ENCODE measurements at places on chromosomes 12 and 14.
A peak's percentile ranks its signal among the peaks of the same experiment; 100 is the strongest.

- DNase-seq = no peak
These were observed 11.4 kb upstream of the BDKRB2 start for GRCh38 chr14:96192975-96193805.

DNA sequence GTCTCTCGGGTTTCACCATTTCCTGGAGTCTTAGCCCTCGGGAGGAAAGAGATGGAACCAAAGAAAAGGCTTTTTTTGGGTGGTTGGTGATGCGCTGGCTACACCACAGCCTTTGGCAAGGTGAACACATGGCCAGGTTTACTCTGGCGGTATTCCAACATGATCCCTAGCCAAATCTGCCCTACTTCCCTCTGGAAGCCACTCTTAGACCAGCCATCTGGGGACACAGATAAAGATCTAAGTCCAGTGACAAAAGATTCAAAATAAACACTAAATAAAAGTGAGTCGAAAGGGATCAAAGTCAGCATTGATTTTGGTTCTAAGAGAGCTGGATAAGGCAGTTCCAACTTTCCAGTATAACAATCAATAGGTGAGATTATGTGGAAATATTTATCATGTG is 694.5 kb downstream of the VRK1 start:
- peak; percentile 53 for DNase-seq

DNA sequence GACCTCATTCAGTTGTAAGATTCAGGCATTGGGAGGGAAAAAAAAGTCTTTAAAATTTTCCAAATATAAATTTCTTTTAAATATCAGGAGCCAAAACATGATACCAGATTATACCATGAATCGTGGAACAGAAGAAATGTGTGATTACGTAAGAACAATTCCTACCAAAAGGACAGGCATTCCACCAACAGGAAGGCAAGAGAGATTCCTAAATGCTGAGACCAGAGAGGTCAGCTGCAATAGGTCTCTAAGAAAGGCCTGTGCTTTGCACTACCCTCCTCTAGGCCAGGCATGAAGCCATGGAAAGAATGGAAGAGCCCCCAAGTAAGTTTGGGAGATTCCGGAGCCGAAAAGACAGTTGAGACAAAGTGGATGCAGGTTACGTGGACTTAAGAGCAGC is 83.7 kb downstream of the PTGER2 start:
- DNase-seq = no peak

DNA sequence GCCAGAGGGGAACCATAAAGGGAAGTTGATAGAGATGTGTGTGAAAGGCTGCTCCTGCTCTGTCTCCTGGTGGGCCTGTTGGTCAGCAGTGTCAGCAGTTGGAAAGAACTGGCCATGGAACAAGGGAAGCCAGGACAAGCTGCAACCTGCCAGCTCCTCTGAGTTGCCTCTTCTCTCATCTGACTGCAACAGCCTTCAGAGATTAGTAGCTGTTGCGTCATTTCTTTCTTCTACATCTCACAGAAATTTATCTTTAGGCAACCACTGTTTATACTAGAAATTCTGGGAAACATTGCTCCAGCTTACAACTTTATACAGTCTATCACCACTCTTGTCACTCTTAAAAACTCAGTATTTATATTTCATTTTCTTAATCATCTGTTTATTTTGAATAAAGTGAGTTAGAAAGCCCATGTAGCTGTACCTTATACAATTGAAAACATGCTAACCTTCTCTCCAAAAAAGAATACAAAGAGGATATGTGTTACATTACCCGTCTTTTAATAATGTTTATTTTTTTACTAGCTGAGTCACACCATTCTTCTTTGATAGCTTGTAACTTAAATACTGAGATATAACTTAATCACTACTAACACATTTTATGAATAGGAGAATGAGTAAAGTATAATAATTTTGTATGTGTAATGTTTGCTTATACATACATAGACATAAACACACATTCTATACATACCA is 224.2 kb downstream of the LRFN5 start:
- DNase-seq = no peak

GRCh38 chr12:6226002-6226678 is 25.9 kb downstream of the CD9 start:
- no peak for DNase-seq

DNA sequence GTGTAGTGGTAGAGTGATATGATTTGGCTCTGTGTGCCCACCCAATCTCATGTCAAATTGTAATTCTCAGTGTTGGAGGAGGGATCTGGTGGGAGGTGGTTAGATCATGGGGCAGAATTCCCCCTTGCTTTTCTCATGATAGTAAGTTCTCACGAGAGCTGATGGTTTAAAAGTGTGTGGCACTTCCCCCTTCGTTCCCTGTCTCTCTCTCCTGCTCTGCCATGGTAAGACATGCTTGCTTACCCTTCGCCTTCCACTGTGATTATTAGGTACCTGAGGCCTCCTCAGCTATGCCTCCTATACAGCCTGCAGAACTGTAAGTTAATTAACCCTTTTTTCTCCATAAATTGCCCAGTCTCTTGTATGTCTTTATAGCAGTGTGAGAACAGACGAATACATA is 115.7 kb upstream of the FUT8 start:
- no peak for DNase-seq

- DNase-seq = no peak
These were observed 1025.4 kb upstream of the LRFN5 start for GRCh38 chr14:40581264-40581663.

GRCh38 chr12:41188058-41188840 is at the start of gene PDZRN4:
Gene PDZRN4 (plus strand): TSS chr12:41188320.
- DNase-seq = peak; percentile 33

DNA sequence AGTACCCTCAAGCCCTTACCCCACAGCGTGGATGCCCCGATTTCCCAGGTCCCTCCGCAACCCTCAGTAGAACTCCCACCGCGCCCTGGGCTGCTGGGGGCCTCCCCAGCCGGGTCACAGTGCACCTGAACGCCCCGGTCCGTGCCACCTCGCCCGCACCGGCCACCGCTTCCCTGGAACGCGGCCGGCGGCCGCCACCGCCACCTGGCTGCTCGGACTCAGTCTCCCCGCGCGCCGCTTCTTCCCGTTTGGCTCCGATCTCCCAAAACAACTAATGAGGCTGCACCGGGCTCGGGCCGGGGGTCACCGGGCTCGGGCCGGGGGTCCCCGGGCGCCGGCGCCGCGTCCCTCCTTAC is 1.0 kb downstream of the ITPK1 start:
- no peak for DNase-seq

DNA sequence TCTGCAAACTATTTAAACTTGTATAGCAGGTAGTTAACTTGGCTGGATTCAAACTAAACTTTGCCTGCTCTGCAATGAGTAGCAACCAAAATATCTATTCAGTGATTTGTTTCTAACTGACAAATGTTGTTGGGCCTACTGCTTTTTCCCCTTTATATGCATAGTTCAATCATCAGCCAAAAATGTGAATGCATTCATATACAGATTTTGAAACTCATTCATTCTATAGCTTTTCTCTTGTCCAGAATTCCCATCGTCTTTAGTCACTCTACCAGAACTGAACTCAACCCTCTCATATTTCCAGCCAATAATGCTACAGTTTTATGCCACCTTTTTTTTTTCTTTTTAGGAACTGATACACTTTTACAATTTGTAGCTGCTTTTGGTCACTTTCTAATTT is 599.8 kb downstream of the RPL10L start:
- no peak for DNase-seq

DNA sequence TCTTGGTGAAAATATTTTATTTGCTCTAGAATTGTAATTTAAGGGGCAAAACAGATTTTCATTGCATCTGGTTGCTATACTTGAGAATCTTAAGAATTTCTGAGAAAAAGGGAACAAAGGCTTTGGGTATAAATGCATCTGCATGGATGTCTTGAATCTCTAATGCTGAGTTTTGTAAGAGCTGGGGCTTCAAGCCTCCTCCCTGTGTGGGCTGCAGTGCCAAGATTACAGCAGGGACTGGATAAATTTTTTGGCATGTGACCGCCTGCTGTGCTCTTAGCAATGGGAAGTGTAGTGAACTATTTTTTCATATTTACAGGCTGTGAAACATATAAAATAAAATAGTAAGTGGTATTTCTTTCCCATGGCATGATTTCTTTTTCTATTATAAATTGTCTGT is 70.0 kb downstream of the SLC38A6 start:
- no peak for DNase-seq

GRCh38 chr12:44589697-44590096 is 286.4 kb downstream of the NELL2 start:
- no peak for DNase-seq

Measured in NCI-H2029 (cell line).